ENCODE measurements at places on chromosomes 6 and 20.
A peak's percentile ranks its signal among the peaks of the same experiment; 100 is the strongest.

GRCh38 chr6:115396112-115396906, 664.4 kb downstream of the FRK start:
- DNase-seq = no peak

GRCh38 chr6:163705923-163706322, 291.4 kb downstream of the QKI start:
- DNase-seq = no peak

GRCh38 chr20:45095805-45096238, 5.1 kb downstream of the KCNS1 start:
- peak; percentile 40 for DNase-seq

- DNase-seq = no peak
These were observed 57.8 kb downstream of the PPP1R3G start for GRCh38 chr6:5142915-5143314.

GRCh38 chr20:33370291-33370690, 31.0 kb downstream of the CDK5RAP1 start:
- DNase-seq = peak; percentile 43

DNA sequence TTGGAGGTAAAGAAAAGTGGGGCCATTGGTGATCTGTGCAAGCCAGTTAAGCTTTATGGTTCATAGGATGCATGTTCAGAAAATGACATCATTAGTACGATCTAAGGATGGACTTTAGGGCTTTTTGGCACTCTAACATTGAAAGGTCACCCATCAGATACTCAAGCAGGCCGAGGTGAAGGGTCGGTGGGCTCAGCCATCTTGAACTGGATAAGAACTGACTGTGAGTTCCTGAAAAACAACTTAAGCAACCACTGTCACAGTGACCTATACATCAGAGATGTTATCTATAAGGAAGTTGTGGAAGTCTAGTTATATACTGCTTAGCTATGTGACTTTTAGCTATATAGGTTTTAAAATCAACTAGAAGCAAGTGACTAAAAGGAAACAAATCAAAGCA, 13.0 kb upstream of the ITCH start:
- no peak for DNase-seq
